ENCODE measurements at places on chromosomes 6 and 20.

DNA sequence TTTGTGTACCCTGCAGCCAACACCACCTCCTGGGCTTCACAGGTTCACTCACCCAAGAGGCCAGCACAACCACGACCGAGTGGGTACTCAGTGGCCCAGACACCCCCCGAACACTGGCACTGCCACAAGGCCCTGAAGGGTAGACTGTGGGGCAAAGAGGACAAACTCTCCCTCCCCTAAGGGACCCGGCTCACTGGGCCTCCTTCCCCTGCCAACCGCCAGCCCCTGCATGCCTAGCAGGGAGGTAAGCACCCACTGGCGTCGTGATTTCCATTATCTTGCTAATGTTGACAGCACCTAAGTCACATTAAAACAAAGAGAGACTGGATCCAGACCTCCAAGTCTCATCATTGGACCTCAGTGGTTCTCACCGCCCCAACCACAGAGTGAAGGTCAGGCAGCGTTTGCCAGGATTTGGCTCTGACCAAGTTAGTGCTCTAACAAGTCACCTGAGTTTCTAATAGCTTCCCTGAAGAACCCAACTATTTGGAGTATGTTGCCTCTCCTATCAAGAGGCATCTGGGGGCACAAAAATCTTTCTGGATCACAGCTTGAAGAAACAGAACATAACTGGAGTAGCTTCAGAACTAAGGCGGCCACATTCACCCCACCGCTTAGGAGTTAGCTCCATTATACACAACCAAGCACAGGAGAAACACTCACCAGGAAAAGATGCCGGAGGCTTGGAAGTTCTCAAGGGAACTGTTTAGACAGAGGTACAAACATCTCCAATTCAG, 14.0 kb upstream of the APMAP start:
- no peak for DNase-seq

- peak; percentile 51 for DNase-seq
These were observed 796 bp upstream of the RREB1 start for GRCh38 chr6:7106752-7107577.

- no peak for DNase-seq
These were observed 104.0 kb downstream of the GJA1 start for GRCh38 chr6:121539439-121539838.

DNA sequence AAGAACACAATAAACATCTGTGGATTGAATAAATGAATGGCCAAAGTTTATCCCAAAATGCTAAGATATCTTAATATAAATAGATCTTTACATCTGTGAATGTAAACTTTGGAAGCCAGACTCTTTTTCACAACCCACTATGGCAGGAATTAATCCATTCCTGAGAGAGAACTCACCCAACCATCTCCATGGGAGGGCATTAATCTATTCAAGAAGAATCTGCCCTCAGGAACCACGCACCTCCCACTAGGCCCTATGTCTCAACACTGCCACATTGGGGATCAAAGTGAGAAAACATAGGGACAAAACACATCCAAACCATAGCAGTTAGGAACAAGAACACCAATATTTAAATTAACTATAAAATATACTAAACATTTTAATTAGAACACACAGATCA, 3.4 kb downstream of the UBE3D start:
- DNase-seq, result no peak

GRCh38 chr6:36616893-36617521, 22.8 kb downstream of the SRSF3 start:
- no peak for DNase-seq

GRCh38 chr6:132128424-132128823, 177.3 kb upstream of the CCN2 start:
- no peak for DNase-seq

DNA sequence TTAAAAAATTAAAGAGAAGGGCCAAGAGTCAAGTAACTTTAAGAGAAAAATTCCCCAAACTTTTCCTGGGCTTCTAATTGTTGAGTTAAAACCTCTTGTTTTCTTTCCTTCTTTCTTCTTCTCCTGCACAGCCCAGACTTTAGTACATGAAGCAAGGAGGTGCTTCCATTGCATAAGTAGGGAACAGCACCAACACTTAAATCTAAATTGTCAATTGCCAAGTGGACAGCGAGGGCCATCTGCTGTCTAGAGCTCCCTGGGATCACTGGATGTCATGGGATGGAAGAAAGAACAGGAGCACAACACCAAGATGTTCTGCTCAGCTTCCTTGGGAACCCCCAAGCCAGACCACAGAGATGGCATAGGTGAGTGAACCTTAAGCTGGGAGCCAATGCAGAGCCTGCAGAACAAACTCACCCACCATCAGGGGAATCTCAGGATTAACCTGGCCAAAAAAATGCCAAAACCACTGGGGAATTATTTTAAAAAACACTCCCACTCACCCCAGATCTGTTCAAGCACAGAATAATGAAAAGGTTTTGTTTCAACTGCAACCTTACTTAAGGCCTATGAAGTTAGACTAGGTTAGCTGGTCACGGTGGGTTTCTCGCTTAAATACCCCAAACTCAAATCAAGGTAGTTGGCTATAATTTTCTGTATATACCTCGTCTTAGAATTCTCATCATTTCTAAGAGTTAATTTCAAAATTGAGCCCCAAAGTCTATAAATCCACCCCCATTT, 67.8 kb downstream of the TNFRSF21 start:
- DNase-seq, result no peak

DNA sequence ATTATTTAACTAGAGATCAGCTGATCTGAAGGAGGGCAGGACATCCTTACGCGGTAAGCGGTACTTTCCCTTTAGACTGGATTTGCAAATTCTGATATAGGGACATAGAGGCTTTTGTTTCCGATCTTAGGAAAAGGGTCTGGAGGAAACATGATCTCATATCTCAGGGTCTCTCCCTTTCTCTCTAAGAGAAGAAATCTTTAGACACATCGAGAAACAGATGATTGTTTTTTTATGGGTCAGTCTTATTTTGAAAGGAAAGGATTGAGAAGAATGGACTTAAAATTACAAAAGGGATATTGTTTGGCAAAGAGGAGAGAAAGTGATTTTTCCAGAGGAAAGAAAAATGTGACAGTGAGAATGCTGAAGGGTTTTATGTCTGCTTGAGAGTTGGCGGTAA, 83.9 kb upstream of the OGFRL1 start:
- no peak for DNase-seq
